Activated CD4-positive, alpha-beta T cell treated with anti-CD3 and anti-CD28 coated beads for 1 hour (primary cell): ENCODE measurements at places on chromosomes 12 and 14.

GRCh38 chr12:103632554-103633216 is 45.6 kb downstream of the STAB2 start:
- no peak for DNase-seq

- no peak for DNase-seq
Measured at GRCh38 chr14:84080944-84081343, 1449.0 kb upstream of the FLRT2 start.

GRCh38 chr12:264269-264668 is 1.6 kb upstream of the SLC6A13 start:
- no peak for DNase-seq

DNA sequence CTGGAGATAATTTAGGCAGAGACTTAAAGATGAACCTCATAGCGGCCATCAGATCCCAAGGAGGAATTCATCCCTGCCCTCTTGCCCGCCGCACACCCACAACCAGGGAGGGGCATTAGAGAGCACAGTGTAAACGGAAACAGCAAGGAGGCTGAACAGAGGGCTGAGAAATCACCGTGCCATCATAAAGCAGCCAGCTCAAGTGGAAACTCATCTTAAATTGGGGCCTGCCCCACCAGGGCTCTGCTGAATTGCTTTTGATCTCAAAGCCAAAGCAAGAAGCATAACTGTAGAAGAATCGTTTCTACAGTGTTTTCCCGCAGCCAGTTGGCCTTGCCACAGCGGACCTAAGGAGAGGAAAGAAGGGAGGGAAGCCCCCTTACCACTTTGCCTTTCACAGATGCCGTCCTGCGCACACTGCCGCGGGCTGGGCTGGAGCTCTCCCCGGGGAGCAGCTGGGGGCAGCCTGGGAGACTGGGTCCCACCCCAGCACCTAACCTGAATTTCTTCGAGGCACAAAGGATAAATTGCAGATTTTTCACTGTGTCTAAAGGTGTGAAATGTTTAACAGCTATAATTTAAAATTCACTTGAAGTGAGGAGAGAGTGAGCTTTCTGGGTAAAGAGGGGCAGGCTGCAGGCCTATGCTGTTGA is 51.8 kb upstream of the MMP17 start:
- DNase-seq: no peak

DNA sequence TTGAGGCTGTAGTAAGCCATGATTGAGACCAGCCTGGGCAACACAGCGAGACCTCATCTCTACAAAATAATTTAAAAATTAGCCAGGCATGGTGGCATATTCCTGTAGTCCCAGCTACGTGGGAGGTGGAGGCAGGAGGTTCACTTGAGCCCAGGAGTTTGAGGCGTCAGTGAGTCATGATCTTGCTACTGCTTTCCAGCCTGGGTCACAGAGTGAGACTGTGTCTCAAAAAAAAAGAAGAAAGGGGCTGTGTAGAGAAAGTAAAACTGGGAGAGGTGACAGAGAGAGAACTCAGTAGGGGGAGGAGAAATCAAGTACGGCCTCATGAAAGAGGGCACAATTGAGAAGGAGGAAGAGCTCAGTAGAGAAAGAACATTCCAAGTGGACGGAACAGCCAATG is 12.4 kb downstream of the TECPR2 start:
- no peak for DNase-seq

GRCh38 chr14:102686196-102686801 is 91.0 kb upstream of the TRAF3 start:
- DNase-seq: no peak

- peak; percentile 21 for DNase-seq
Measured at GRCh38 chr14:55129428-55130195, 560 bp downstream of the LGALS3 start.

DNA sequence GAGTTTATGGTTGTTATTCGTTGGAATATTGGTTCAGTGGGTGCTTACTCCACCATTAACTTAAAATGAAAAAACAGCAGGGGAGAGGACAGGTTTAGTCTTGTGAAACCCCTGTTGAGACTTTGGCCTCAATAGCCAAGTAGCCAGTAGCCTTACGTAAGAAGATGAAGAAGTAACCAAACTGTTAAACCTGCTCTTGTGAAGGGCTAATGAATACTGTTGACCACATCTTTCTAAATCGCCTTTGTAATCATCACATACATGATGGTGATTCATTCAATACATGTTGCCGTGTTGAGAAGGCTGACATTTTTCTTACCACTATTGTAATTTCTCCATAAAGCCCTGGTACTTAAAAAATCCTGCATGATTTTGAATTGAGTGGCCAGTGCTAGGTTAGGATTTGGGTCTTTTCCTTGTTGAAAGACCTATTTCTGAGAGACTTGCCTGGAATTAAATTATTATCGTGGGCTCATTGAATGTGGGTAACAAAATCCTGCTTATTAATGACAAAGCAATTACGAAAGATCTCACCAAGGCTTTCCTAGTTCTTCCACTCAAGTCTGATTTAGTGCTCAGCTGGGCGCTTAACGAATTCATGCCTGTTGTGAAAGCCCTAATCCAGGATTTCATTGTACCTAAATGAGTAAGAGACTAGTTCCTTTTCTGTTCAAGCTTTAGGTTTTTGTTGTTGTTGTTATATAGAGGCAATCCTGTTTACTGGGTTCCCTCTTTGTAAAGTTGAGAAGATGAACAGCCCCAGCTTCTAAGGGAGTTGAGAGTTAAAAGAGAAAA is 333.1 kb downstream of the FUT8 start:
- DNase-seq: no peak

DNA sequence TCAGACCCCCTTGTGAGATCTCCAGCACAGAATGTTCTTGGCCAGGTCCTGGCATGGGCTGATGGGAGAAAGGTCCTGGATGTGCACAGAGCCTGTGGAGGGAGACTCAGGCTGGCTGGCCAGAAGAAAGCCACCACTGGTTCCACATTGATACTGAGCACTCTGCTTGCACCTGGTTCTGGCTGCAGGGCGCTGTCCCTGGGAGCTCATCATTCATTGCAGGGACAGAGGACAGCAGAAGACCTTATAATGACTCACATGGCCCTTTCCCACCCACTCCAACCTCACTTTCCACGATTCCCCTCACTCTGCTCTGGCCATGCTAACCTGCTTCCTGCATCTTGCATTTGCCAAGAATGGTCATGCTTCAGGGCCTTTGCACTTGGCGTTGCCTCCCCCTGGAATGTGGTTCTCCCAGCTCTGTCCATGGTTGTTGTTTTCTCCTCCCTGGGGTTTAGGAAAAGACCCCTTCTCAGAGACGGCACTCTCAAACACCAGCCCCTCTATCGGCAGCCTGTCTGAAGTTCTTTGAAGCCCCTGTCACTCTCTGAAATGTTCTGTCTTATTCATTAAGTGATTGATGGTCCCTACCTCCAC is 10.3 kb downstream of the KRT7 start:
- no peak for DNase-seq

DNA sequence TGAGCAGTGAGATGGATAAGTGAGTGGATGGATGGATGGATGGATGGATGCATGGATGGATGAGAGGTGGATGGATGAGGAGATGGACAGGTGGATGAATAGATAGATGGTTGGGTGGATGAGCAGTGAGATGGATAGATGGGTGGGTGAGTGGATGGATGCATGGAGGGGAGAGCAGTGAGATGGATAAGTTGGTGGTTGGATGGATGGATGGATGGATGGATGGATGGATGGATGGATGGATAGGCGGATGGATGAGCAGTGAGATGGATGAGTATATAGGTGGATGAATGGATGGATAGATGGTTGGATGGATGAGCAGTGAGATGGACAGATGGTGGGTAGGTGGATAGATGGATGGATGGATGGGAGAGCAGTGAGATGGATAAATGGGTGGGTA is 30.6 kb downstream of the LRRC74A start:
- DNase-seq: no peak

- DNase-seq: peak; percentile 38
Measured at GRCh38 chr14:101707068-101707842, 54.3 kb upstream of the PPP2R5C start.

- DNase-seq: no peak
Measured at GRCh38 chr12:65459545-65459944, 181.1 kb downstream of the MSRB3 start.

GRCh38 chr14:100476012-100476822 is 111.0 kb downstream of the BEGAIN start:
- no peak for DNase-seq

DNA sequence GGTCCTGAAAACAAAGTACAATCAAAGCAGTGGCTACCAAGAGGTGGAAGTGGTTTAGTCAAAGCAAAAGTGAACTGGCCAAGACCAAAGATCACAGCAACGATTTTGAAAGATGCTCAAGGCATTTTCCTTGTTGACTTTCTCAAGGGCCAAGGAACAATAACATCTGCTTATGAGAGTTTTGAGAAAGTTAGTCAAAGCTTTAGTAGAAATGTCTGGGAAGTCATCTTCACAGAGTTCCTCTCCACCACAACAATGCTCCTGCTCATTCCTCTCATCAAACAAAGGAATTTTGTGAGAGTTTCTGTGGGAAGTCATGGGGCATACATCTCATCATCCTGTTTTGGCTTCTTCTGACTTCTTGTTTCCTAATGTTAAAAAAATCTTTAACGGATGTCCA is 80.1 kb downstream of the PLEKHA5 start:
- DNase-seq: no peak

- peak; percentile 65 for DNase-seq
Measured at GRCh38 chr12:56987551-56988053, 18.7 kb downstream of the ZBTB39 start.

GRCh38 chr14:50599700-50600444 is 39.9 kb downstream of the ATL1 start:
- DNase-seq: no peak

GRCh38 chr12:56040963-56041551 is 661 bp upstream of the RPS26 start:
- no peak for DNase-seq

DNA sequence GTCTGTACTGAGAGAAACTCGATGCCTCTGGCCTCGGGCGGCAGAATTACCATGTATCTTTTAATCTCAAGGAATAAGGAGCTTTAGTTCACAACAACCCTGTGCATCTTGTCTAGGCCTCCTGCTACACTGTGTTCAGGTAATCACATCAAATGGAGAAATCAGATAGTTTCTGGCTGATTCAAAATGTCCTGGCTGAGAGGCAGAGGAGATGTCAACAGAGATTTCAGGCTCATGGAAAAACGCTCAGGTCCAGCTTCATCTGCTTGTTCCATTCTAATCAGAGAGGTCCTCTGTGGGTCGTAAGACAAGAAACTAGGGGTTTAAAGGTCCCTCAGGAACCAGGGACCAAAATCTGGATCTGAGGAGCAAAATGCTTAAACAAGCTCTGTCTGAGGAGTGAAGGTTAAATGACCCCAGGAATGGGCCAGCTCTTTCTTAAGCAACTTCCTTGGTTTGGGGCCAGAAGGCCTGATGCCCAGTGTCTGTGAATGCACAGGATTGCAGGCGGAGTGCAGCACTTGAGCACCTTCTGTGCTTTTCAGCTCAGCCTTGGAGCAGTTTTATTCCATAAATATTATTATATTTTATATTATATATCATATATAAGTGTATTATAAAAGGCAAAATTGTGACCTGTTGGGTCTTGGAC is 170.2 kb upstream of the PRICKLE1 start:
- no peak for DNase-seq

DNA sequence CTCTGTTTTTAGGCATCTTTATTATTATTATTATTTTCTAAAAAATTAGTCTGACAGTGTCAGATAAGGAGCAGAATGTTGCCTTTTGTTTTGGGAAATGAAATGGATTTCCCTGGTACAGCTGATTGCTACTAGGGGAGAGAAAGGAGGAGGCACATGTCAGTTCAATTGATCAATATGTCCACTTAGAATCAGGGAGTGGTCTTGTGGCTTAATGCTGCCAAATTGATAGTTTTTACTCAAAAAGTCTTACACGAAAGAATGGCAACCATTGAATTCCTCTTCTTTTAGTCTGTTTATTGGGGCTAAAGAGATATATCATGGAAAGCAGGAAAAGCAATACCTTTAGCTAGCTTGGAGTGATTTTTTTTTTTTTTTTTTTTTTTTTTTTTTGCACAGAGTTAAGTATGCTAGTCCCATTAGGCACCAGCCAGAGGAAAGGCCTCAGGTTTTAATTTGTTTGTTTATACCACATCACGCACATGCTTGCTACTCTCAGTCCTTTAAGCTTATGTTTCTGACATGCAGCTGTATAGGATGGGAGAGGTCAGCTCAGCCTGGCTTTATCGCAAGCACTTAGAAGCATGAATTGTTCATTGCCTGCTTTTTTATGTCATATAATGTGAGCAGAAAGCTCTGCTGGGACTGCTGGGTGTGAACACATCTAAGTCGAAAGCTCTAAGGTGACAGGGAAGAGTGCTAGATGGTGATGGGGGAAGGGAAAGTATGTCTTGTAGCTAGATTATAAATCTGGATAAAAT is 1.4 kb downstream of the AKAP6 start:
- no peak for DNase-seq

DNA sequence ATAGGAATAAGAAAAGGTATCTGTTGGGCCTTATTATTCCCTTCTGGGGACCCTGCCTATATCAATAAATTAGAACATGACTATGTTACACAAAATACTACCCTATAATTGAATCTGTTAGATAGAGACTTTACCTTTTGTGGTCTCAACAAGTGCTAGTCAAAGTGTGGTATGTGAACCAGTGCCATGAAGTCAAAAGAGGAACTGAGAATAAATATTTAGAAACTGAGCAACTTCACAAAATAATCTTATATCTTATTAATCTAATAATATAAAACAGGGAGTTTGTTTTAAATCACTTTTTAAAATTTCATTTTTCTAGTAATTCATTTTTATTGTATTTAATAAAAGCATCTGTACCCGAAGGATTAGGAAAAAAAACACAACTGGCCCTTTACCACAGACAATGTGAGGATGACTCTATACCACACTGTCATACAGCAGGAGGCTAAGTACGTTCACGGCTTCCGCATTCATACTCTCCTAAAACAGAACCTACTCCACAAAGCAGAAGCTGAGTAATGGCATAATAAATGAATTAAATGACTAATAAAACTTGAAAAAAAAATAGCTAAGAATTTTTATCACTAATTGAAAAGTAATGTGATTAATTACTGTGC is 42.1 kb downstream of the SEC23A start:
- DNase-seq: no peak

DNA sequence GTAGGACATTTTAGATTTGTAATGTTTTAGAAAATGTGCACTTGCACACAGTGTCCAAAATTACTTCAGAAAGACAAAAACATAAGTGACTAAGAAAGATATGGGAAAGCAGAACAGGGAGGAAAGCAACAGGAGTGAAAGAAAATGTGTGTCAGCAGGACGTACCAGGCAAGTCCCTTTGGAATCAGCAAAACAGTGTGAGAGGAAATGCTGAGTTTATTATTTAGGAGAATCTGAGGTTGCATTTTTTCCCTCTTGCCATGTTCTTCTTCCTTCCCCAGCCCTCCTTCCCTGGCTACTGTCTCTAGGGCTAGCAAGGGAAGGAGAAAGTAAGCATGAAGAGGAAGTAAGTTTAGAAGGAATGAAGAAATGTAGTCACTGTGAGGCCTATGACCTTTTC is 67.7 kb upstream of the CD163 start:
- DNase-seq: no peak

DNA sequence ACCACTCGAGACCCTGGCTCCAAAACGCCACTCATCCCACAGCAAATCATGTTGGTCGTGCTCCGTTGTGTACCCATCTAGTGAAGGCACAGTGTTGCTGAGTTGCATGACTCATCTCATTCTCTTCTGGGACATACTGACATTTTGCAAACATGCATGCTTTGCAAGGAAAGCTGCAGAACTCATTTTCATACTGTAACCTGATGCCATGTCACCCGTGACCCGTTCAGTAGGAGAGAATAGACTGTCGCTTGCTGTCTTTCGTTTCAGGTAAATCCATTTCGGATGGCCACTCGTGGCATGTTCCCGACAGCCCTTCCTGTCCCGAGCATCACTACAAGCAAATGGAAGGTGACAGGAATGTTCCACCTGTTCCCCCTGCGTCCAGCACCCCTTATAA is 78.2 kb downstream of the ESR2 start:
- no peak for DNase-seq

- no peak for DNase-seq
Measured at GRCh38 chr12:59119676-59120075, 199.4 kb upstream of the LRIG3 start.
